NCI-H82 (cell line): ENCODE measurements at places on chromosomes 7 and 10.

DNA sequence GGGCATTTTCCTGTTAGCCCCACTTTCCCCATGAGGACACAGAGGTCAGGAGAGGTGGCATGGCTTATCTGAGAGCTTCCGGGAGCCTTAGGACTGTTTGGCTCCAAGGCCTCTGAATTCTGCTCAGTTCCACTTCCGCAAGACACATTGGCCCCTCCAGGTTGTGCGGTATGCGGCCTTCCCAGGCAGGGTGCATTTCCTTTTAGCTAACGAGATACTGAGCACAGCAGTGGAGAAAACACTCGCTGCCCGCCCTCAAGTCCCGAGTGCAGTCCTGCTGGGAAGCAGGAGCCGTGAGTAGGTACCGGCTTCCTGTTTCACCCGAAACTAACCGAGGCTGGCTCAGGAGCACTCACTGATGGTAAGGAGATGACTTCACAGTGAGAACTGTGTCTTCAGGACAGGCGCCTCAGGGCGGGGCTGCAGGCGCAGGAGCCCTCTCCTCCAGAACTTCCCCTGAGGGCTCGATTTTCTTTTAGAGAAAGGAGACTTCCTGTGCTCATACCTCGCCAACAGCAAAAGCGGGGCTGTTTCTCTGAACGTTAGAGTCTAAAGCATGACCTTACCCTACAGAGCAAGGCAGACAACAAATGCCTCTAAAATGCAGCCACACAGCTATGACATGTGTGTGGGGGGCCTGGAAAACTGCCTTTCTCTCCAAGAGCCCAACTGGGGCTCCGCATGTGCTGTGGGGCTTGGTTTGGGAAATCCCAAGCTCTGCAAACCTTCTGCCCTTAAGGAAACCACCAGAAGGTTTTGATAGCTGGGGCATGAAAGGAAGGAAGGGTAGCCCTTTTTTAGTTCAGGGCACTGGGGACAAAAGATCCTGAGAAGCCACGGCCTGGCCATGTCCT lies 25.9 kb downstream of the RGS10 start:
- DNase-seq = peak; percentile 14

DNA sequence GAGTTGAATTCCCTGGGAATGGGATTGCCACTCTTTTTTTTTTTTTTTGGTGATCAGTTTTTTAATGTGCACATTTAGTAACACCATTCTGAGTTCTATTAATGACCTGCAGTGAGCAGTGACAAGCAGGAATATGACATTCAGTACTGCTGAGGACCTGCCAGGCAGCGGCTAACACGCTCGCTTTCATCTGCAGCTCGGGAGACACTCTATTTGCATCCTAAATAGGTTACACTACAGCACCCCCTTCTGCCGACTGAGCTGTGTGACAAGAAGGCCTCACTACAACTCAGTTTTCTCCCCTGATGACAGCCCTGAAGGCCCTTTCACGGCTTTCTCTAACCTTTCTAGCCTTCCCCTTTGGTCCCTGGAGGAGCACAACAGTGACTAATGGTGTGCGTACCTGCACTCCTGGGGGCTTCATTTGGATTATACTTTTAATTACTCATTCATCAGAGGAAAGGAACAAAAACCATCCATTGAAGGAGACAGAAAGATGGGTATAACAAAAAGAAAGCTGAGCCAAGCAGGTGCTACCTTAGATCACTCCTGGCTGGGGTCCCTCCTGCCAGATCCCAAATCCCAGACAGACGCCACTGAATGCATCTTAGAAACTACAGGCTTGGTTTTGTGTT lies 872.4 kb downstream of the LRMDA start:
- DNase-seq = peak; percentile 87

DNA sequence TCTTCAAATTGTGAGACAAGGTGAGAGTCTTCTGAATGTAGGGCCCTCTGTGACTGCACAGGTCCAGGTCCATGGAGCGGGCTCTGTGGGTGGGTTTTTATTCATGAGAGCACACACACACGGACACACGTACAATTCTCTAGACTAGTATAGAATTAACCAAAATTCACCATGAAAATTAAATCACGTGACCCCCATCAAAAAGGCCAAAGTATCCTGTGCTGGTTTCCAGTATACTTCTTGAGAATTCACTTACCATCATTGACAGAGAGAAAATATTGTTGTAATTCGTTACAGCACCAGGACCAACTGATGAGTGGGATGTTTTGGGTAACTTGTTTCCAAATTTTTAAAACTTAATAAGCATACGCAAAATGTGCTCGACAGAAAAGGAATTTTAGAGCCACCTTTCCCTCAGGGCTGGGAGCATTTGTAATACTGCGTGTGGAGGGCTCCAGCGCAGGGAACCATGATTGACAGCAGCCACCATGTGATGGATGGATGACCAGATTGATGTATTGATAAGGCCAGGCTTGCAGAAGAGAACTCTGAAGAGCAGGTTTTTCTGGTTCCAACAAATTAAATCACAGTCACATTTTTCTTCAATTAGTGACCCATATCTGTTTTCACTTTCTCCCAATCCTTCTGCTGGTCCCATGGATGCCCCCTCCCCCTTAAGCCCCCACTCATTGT lies 14.9 kb upstream of the DNTT start:
- DNase-seq = no peak

GRCh38 chr10:99487125-99487807 lies 45.5 kb upstream of the NKX2-3 start:
- DNase-seq = no peak

DNA sequence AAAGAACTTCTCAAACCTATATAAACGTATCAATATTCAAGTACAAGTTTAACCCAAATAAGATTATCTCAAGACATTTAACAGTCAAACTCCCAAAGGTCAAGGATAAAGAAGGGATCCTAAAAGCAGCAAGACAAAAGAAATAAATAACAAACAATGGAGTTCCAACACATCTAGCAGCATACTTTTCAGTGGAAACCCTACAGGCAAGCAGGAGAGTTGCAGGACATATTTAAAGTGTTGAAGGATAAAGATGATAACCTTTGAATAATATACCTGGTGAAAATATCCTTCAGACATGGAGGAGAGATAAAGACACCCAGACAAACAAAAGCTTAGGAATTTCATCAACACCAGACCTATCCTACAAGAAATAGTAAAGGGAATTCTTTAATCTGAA lies 82.8 kb downstream of the TES start:
- DNase-seq = no peak

- DNase-seq = no peak
Measured at GRCh38 chr10:48573045-48573444, 31.8 kb downstream of the ARHGAP22 start.

- DNase-seq = no peak
Measured at GRCh38 chr10:18666810-18667209, 7.6 kb downstream of the ARL5B start.

GRCh38 chr10:104321226-104321625 lies 17.0 kb downstream of the ITPRIP start:
- DNase-seq = no peak

- no peak for DNase-seq
Measured at GRCh38 chr7:11428877-11429581, 403.0 kb downstream of the THSD7A start.

- peak; percentile 60 for DNase-seq
Measured at GRCh38 chr10:97333351-97333600, 1.3 kb downstream of the FRAT2 start.

GRCh38 chr10:113225903-113226302 lies 275.9 kb downstream of the TCF7L2 start:
- DNase-seq = no peak

DNA sequence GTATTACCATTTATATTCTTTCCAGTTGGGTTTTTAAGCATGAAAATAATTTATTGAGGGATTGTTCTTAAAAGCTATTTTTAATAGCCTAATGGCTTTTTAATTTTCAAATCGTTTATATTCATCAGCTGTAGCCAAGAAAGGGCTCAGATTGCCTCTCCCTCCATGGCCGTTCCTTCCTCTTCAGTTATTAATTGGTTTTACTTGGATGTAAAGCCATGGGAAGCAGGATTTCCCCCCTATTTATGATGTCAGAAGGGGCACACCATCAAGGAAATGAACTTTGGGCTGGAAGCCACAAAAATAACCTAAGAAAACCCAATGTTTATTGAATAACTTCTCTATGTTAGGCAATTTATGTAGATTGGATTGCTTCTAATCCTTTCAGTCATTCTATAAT lies 656.3 kb downstream of the TYW1 start:
- no peak for DNase-seq

- DNase-seq = no peak
Measured at GRCh38 chr7:123669485-123669884, 13.8 kb downstream of the LMOD2 start.

GRCh38 chr7:35734001-35734483 lies 39.1 kb upstream of the HERPUD2 start:
- DNase-seq = peak; percentile 21

GRCh38 chr7:70719125-70719524 lies 412.8 kb upstream of the GALNT17 start:
- DNase-seq = no peak

GRCh38 chr10:47335906-47336305 lies 12.3 kb upstream of the RBP3 start:
- no peak for DNase-seq

GRCh38 chr10:130181858-130182257 lies 45.7 kb downstream of the GLRX3 start:
- DNase-seq = no peak

DNA sequence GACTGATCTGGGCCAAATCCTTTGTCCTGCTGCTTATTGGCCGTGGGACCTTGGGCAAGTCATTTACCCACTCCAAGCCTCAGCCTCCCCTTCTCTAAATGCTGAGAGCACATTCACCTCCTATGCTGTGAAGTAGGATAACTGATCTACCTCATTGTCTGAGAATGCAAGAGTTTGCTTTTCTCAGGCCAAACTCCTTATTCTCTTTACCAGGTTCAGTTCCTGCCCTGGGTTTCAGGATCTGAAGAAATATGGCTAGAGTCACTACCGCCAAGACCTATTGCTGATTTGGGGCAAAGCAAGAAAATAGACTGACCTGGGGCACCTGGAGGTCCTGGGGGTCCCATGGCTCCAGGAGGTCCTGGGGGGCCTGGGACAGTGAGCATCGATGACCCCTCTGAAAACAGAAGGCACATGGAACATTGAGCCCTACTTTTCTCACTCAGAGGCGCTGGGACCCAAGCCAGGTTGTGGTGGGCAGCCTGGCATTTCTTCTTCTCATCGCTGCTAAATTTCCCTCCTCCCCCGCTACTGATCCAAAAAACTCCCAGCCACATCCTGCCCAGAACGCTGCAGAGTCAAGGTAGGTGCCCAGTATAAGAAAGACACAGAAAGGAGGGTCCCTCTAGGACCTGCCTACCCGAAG lies 42.4 kb downstream of the COL17A1 start:
- no peak for DNase-seq

DNA sequence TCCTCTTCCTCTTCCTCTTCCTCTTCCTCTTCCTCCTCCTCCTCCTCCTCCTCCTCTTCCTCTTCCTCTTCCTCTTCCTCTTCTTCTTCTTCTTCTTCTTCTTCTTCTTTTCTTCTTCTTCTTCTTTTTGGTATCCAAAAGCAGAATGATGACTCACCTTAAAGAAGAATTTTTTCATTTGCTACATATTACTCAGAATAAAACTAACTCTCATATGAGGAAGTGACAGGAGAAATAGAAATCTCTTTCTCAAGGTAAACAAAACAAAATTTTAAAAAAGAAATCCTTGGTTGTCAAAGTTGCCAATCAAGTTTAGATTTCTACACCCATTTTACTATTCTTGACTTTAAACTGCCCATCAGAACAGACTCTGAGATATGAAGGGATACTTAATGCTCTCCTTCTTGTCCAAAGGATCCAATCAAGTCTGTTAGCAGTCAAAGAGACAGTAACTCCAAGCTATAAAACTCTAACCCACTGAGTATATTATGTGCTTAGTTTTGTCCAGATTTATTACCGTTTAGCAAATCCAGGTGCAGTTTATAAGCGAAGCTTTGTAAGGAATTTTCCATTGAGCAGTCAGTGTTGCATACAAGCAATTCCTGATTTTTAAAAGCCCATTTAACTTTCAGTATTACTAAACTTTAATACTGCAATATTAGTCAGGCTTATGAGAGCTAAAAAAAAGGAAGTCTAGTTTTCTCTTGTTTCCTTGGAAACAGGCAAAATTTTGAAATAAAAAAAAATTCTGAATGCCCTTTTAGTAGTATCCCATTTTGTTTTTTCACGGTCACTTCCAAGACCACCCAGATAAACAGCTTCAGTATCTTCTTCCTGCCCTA lies 43.1 kb upstream of the SNX13 start:
- DNase-seq = no peak

- no peak for DNase-seq
Measured at GRCh38 chr7:12137283-12137682, 73.8 kb upstream of the TMEM106B start.

DNA sequence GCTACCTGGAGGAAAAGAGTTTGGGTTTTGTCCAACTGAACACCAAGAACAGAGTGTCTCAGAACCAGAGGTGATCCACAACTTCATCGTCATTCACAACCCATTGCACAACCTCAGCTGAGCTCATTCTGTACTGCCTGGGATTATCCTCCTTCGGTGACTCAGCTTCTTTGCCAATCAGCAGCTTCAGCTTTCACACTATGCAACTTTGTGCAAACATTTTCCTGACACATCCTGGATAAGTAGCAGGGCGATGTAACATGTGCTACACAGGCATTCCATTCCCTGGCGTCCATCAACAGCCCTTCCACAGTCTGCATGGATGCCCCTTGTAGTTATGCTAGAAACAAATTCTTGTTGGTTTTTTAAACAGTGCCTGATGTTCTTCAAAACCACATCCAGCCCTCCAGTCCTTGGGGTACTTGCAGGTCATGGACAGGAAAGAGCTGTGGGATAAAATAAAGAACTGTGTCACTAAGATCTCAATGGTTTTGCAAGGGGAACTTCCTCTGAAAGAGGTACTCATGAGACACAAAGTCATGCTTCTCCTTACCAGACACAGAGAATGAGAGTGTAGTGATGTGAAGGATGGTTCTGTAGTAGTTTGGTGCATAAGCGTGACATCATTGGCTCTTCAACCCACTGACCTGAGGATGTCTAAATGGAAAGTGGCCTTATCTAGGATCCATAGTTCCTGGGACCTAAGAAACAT lies 478.5 kb downstream of the KIF20B start:
- no peak for DNase-seq

GRCh38 chr10:44397476-44398225 lies 12.8 kb upstream of the CXCL12 start:
- no peak for DNase-seq

- no peak for DNase-seq
Measured at GRCh38 chr7:2596464-2597272, 35.1 kb upstream of the TTYH3 start.

GRCh38 chr10:98273057-98273850 lies 5.3 kb upstream of the LOXL4 start:
- DNase-seq = no peak

DNA sequence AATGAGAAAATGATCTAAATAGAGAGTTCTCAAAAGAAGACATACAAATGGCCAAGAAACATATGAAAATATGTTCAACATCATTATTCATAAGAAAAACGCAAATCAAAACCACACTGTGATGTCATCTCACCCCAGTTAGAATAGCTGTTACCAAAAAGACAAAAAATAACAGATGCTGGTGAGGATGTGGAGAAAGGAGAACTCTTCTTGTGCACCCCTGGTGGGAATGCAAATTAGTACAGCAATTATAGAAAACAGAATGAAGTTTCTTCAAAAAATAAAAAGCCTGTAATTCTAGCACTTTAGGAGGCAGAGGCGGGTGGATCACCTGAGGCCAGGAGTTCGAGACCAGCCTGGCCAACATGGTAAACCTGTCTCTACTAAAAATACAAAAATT lies 199.3 kb downstream of the PARD3 start:
- DNase-seq = no peak

- no peak for DNase-seq
Measured at GRCh38 chr10:11689945-11690736, 52.0 kb upstream of the ECHDC3 start.
